CD4-positive, alpha-beta memory T cell (primary cell): ENCODE measurements at places on chromosomes 7 and 10.

GRCh38 chr7:154746571-154747360, 256.2 kb downstream of the PAXIP1 start:
- no peak for DNase-seq

GRCh38 chr10:99612167-99612831, 7.9 kb downstream of the SLC25A28 start:
- DNase-seq: peak; percentile 51

GRCh38 chr7:158075633-158076001, 512.0 kb downstream of the PTPRN2 start:
- DNase-seq: no peak

DNA sequence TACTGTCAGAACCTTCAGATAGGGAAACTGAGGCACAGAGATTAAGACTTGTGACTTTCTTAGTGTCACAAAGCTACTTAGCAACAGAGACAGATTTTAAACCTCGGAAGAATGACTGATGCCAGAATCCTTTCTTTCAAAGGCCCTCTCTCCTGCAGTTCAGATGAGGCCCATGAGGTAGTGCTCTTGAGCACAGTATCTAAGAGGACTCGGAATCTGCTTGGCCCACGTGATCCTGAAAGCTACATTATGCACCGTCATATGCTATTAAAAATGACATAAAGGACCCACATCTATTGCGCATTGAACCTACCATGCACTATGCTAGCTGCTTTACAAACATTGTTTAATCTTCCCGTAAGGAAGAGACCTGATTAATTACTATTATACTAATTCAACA, 355.9 kb downstream of the SFMBT2 start:
- no peak for DNase-seq

DNA sequence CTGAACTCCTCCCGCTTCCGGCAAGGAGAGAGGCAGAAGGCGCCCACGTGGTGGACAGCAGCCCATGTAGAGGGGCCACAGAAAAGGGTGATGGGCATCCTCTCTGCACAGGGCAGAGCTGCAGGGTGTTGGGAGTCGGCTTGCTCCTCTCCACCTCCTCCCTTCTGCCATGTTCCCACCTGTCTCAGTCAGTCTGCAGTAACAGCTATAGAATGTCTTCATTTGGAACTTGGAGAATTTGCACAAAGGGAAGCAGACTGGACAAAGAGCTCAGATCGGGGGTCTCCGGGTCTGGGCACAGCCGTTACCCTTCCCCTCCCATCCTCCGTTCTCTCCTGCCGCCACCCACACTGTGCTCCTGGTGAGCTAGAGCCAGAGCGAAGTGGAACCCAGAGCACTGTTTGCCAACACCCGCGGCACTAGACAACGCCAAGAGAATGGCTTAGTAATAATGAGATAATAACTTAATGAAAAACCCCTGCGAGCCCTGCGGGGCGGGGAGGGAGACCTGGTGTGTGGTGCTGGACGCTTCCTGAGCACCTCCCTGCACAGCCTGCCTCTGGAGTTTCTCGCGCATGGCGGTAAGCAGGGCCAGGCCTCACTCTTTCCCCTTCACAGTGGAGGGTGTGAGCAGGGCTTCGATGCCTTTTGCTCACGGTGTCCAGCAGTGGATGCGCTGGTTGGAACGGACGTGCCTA, 254.7 kb downstream of the PAXIP1 start:
- no peak for DNase-seq

- DNase-seq: no peak
Observed at GRCh38 chr10:5588603-5589002, 63.8 kb downstream of the CALML3 start.

DNA sequence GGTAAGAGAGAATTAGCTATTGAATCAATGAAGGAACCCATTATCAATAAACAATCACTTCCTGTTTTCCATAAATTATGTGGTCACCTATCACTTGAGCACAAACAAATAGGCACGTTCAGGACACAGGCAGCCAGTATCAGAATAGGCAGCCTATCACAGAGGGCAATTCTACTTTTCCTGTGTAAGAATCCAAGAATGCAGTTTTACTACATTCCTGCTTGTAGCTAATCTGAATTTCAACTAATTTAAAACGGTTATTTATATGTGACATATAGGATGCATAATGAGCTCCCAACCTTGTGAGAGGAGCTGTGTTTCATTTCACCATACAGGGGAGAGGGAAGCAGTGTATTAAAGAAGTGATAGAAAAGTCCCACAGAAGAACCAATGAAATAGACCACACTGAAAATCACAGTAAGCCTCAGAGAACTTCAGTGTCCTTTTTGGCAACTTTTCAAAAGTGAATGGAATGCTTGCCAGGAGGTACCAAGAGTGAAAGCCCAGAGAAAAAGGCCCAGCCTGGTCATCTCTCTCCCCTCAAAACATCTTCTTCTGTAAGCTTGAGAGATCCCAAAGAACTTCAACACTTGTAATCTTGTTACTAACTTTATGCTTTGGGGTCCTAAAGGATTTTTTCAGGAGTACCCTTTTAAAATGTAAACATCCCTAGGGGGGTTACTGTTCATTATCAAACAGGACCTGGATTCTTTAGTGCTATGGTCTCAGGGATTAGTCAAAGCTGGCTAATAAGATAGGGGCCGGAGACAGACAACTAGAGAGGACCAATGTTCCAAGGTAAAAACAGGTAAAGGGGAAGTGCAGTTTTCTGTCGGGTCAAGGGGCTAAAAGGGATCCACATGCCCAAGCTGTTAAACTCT, 1.3 kb downstream of the IMMP2L start:
- DNase-seq: peak; percentile 2

- DNase-seq: peak; percentile 42
Observed at GRCh38 chr7:2566890-2567678, 8.3 kb downstream of the IQCE start.

GRCh38 chr10:98041352-98042043, 11.1 kb upstream of the CRTAC1 start:
- DNase-seq: peak; percentile 9

GRCh38 chr10:112949143-112949823, 764 bp upstream of the TCF7L2 start:
- no peak for DNase-seq

GRCh38 chr7:45367026-45367425, 207.1 kb upstream of the ADCY1 start:
- DNase-seq: no peak

DNA sequence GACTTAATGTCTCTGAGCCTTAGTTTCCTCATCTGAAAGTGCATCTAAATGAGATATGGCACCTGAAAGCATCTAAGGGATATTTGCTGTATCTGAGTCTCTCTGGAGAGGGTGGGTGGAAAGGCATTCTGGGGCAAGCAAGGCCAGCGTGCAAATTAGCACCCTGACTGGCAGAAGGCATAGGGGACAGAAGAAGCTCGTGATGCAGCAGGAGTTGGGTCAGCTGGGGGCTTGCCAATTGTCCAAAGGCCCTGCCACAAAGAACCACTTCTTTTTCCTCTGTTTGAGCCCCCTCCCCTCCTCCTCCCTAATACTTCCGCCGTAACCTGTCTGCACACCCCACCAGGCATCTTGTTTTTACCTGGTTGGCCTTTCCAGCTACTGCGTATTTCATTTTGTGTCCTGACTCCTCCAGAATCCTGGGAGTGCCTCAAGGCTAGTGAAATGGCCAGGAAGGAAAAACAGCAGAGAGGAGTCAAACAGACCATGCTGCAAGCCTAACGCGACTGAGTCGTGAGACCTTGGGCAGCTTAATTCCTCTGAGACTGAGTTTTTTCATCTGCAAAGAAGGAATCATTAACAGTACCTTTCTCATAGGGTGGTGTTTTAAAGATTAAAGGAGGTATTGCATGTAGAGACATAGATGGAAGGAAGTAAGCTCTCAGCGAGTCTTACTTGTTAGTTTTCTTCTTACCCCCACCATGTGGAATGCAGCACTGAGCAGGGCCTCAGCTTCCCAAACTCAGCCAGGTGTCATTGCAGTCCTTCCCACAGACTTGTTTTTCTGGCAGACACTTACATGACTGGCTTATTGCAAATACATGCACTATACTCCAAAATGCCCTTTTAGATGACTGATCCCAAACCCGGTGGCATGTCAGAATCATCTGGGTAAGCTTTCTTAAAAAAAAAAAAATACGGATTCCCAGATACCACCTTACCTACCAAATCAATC, 49.1 kb upstream of the MXI1 start:
- no peak for DNase-seq

DNA sequence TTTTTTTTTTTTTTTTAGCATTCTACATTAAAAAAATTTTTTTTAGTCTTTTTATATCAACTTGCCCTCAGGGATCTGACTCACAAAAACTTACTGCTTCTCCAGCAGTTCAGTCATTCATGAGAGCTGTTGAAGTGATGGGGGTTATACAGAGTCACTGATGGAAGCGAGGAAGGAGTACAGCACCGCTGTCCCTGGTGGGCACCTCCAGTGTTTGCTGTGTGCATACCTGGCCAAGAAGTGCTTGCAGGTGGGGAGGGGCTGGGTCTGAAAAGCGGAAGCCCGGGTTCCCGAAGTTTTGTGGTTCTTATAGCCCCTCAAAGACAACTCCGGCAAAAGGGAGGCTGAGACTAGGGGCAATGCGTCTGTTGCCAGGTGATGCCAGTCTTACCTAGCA, 46.2 kb downstream of the MINDY4 start:
- DNase-seq: no peak

DNA sequence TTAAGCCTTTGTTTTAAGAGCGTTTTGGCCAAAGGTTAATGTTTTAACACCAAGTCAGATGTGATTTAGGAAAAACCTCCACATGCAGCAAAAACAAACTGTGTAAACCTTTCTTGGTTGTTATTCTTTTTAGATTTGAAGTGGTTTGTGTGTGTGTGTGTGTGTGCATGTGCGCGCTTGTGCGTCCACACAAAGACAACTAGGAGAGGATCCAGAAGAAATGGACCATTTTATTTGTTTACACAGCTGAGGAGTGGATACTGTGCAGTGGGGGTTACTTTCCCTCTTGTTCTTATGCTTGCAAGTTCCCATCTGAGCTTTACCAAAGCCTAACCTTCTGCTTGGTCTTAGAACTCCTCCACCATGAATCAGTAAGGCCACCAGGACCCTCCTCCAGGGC, 20.0 kb downstream of the TCF7L2 start:
- no peak for DNase-seq

DNA sequence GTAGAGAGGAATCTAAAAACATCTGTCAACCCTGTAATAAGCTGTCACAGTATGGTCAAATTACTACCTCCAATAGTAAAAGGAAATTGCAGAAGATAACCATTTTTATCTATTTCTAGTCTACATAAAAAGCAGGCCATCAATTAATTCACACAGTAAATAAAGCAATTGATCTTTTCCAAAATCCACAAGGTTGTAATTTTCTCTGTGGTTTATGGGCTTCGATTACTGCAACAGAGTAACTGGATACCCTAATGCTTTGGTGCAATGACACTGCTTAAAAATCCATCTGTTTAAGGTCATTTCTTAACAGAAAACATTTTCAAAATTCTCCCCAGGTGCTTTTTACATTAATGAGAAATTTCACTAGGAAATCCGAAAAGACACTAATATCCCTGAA, 23.9 kb downstream of the ESYT2 start:
- no peak for DNase-seq

- DNase-seq: no peak
Observed at GRCh38 chr7:159117366-159118196, 27.1 kb downstream of the VIPR2 start.

- no peak for DNase-seq
Observed at GRCh38 chr10:28838908-28839307, 161.6 kb downstream of the BAMBI start.

DNA sequence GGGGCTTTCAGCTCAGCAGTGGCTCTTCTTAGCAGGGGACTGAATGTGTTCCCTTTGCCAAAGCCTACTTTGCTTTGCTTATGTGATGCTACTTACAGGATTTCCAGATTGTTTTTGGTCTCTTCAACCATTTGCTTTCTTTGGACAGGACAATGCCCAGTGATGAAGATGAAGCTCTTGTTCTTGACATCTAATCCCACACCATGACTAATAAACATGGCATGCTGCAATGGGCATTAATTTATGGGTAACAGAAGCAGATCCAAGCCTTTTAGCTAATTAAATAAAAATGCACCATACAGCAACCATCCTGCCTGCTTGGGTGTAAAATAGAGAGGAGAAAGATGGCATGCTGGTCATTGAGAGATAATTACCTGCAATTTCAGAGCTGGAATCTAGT, 175.5 kb upstream of the ITGB1 start:
- DNase-seq: no peak

- DNase-seq: no peak
Observed at GRCh38 chr7:12385364-12385786, 18.3 kb downstream of the VWDE start.

DNA sequence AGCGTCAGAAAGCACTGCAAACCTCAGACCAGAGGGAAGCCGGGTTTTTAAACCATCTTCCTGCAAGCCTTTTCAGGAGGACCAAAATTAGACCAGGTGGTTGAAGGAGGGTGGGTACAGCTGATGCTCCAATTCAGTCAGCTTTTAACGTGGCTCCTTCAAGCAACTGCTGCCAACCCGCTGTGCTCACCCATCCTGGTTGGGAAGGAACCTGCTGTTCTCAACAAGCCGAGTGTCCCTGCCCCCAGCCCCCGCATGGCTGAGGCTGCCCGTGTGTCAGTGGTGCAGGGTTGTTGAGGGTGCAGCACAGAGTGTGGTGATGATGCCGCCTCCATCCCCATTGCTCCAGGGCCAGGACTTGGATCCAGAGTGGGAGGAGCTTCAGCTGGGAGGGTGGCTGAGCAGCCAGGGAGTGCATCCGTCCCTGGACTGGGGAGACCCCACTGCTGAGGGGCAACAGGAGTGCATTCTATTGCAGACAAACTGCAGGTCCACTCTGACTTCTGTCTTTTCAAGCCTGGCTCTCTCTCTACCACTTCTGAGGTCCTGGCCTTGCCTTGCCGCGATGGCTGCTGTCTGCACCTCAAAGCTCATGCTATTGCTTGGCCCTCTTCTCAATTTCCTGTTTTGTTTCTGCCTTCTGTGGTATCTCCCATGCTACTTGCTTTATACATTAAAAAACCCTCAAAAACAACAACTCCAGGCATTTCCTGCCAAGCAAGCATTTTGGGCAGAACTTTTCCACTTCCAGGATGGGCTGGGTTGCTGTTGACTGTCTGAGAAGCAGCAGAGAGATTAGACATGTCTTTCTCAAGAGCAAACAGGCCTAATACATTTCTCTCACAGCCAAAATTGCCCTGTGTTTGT, 134.7 kb downstream of the DNAJB6 start:
- peak; percentile 68 for DNase-seq

DNA sequence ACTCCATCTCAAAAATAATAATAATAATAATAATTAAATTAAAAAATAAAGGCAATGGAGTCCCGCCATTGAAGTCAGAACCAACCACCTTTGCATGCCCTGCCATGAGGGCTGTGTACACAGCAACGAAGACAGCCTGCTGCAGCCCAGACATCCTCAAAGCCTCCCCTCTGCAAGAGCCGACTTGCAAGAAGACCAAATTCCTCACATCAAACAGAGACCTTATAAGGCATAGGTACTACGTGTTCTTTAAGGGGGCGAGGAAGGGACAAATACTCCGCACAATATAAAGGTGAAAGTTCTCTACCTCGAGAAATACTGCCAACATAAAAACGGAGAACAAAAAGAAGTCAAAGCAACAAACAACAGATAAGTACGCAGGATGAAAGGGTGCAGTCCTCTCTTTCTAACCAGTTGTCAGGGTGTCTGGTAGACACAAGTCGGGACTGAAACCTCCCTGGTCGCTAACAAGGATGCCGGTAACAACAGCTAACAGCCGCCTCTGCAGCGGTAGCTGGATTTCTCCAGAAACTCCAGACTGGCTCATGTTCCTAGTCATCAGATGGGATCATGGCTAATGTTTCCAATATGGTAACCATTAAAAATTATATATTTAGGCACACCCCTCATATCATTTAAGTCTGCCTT, 23.6 kb downstream of the FGFR2 start:
- no peak for DNase-seq

- peak; percentile 61 for DNase-seq
Observed at GRCh38 chr10:6583447-6583846, 3.4 kb upstream of the PRKCQ start.
